Osteocyte (in vitro differentiated cells): ENCODE measurements at places on chromosomes 6 and 20. TPM values are rescaled to one million over a fixed set of nuclear protein-coding genes. Genes with fewer than 3 reads are reported as not detected.

ESR1 gene
- not detected in 2 replicates for total RNA-seq

PRND gene
- total RNA-seq = not detected in 2 replicates

DNA sequence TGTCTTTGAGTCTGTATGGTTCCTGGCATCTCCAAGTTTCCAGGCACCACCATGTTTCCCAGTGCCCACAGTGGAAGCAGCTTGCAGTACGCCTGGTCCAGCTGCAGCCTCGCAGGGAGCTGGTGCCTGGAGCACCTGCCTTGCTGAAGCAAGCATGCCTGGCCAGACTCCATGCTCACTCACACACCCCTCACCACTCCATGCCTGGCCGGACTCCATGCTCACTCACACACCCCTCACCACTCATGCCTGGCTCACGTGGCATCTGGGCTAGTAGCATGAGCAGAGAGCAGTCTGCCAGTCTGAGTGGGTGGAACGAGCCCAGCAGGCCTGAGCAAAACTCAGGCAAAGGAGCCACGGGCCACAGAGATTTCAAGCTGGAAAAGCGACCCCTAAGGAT lies 214.3 kb downstream of the TFAP2C start:
- DNase-seq = no peak
- no peaks in the 10 kb centered on the region for H3K36me3 ChIP-seq
- H3K27ac ChIP-seq = no peak overlapping the region

DNA sequence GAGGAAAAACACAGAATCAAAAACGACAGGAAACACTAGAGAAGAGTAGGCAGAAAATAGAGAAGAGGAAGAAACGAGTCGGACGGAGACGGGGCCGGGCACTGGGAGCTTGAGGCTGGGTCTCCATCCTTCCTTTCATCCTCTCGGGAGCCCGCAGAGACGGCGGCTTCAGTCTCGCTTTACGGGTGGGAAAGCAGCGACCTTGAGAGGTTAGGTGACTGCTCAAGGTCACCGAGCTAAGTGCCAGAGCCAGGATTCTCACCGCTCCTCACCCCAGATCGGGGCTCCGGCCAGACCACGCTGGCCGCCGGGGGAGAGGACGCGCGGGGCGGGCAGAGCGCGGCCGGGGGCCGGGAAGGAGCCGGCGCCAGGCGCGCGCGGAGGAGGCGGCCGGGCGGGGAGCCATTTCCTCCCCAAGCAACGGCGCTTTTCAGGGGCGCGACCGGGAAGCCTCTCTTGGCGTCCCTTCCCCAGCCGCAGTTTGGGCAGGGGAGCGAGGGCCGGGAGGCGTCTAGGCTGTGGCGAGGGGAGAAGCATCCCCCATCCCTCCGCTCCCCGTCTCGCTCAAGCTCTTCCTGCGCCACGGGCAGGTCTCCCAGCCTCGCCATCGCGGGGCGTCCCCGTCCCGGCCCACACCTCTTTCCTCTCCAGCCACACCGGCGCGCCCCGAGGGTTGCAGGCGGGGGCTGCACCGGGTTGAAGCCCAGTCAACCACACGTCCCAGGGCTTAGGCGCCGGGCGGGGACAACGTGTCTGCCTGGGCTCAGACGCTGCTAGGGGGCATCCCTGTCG lies 24.1 kb upstream of the MAP3K7 start:
- no peak for DNase-seq
- peaks cover 61% of the 10 kb centered on the region for H3K27me3 ChIP-seq
- H3K4me3 ChIP-seq = peak overlapping the region; percentile 78
- H3K27ac ChIP-seq = peak overlapping the region; percentile 70
- peaks cover 10% of the 10 kb centered on the region for H3K4me1 ChIP-seq
- no peaks in the 10 kb centered on the region for H3K36me3 ChIP-seq

- no peak for DNase-seq
- H3K27ac ChIP-seq = no peak overlapping the region
- H3K36me3 ChIP-seq = no peaks in the 10 kb centered on the region
Observed at GRCh38 chr6:110390404-110390803, 25.0 kb downstream of the DDO start.

DNA sequence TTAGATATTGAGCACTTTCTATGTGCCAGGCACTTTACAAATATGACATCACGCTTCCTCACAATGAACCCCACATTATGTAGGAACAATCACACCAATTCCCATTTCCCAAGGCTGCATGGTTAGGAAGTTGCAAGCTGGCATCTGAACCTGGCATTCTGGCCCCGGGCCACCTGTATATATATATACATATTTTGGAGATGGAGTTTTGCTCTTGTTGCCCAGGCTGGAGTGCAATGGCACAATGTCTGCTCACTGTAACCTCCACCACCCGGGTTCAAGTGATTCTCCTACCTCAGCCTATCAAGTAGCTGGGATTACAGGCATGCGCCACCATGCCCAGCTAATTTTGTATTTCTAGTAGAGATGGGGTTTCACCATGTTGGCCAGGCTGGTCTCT lies 30.4 kb downstream of the SRC start:
- H3K36me3 ChIP-seq = peaks cover 2% of the 10 kb centered on the region
- DNase-seq = no peak
- no peak overlapping the region for H3K4me3 ChIP-seq
- no peaks in the 10 kb centered on the region for H3K27me3 ChIP-seq
- no peak overlapping the region for H3K27ac ChIP-seq
- H3K4me1 ChIP-seq = peaks cover 3% of the 10 kb centered on the region

GRCh38 chr20:33127422-33128097 lies 40.4 kb upstream of the BPIFA2 start:
- H3K27ac ChIP-seq = no peak overlapping the region
- H3K4me3 ChIP-seq = no peak overlapping the region
- no peaks in the 10 kb centered on the region for H3K36me3 ChIP-seq
- no peaks in the 10 kb centered on the region for H3K4me1 ChIP-seq

GRCh38 chr6:25487012-25487411 lies 165.0 kb upstream of the SCGN start:
- no peaks in the 10 kb centered on the region for H3K27me3 ChIP-seq
- no peak for DNase-seq
- H3K27ac ChIP-seq = no peak overlapping the region
- H3K36me3 ChIP-seq = peaks cover 4% of the 10 kb centered on the region
- H3K4me1 ChIP-seq = peaks cover 7% of the 10 kb centered on the region

GRCh38 chr6:159170333-159170672 lies 1.1 kb downstream of the FNDC1 start:
- DNase-seq = no peak
- H3K36me3 ChIP-seq = peaks cover 2% of the 10 kb centered on the region
- peaks cover 82% of the 10 kb centered on the region for H3K27me3 ChIP-seq
- H3K4me1 ChIP-seq = peaks cover 32% of the 10 kb centered on the region
